CD14-positive monocyte (primary cell): ENCODE measurements at places on chromosomes 2 and 18. TPM values are rescaled to one million over a fixed set of nuclear protein-coding genes. Genes with fewer than 3 reads are reported as not detected.

DNA sequence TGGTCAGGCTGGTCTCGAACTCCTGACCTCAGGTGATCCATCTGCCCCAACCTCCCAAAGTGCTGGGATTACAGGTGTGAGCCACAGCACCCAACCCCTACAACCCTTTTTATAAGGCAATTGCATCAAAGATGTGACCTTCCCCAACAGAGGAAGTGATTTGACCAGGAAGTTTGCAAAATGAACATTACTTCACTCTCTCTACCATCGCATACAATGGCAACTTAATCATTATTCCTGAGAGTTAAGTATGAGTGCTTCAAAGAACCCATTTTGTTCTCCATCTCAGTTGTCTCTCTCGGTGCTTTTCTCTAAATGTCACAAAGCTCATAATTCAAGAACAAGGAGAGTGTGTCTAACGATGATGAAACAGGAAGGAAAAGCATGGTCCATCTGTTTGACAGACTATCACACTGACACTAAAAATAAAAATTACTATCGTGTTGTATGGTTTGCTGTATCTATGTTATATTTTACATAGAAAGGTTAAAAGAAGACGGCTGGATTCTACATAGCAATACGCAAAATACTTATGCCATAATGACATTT is 18.1 kb upstream of the CREG2 start:
- DNase-seq: peak; percentile 35

DNA sequence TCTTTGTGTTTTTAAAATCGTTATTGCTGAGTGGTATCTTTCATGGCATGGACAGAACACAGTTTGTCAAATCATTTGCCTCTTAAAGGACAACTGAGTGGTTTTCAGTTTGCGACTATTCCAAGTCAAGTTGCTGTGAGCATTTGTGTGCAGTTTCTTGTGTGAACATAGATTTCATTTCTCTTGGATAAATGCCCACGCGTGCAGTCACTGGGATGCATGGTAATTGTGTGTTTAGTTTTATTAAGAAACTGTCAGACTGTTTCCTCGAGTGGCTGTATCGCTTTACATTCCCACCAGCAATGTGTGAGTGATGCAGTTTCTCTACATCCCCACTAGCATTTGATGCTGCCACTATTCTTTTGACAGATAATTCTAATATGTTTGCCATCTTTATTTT is 154.0 kb upstream of the ARL4C start:
- no peak for DNase-seq

The ALK gene
- polyA plus RNA-seq: not detected

GRCh38 chr18:58785171-58785805 is 79.4 kb upstream of the ZNF532 start:
- no peak for DNase-seq

DNA sequence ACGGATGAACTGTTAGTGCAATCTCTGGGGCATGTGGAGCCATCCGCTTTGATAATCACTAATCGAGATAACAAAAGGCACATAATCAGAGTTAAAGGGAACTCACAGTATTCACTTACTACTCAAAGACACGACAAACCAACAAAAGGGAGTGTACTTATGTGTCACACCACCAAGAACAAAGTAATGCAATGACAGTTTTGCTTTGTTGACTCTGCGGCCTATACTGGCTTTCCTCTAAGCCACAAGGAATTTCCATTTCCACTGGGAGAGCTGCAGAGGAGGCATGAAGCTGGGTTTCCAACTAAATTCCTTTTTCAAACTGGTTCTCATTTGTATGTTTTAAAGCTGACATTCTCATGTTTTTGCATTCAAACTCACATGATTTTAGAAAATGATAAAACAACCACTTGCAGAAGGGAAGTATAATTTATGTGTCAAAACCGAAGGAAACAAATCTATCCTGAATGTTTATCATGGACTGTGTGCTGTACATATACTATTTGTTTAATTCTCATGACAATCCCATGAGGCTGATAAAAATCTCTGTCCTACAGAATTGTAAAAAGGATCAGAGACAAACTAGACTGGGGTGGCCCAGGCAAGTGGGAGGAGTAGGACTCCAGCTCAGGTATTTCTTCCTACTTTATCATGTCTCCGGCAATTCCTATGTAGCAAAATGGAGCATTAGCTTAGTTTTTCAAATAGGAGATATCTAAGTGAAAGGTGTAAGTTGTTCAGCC is 149.6 kb upstream of the SMAD7 start:
- DNase-seq: no peak

- no peak for DNase-seq
Observed at GRCh38 chr2:108855194-108855593, 68.6 kb downstream of the CCDC138 start.

The CHPF gene
- 0.09 TPM for polyA plus RNA-seq

DNA sequence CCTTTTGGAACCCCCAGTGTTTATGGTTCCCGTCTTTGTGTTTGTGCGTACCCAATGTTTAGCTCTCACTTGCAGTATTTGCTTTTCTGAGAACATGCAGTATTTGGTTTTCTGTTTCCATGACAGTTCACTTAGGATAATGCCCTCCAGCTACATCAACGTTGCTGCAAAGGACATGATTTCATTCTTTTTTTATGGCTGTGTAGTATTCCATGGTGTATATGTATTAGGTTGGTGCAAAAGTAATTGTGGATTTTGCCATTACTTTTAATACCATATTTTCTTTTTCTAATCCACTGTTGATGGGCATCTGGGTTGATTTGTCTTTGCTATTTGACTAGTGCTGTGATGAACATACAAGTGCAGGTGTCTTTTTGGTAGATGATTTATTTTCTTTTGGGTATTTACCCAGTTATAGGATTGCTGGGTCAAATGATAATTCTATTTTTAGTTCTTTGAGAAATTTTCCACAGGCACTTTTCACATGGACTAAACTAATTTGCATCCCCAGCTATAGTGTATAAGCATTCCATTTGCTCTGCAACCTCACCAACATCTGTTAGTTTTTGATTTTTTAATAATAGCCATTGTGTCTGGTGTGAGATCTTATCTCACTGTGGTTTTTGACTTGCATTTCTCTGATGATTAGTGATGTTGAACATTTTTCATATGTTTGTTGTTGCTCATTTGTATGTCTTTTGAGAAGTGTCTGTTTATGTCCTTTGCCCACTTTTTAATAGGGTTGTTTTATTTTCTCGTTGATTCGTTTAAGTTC is 63.6 kb downstream of the CERS6 start:
- no peak for DNase-seq

DNA sequence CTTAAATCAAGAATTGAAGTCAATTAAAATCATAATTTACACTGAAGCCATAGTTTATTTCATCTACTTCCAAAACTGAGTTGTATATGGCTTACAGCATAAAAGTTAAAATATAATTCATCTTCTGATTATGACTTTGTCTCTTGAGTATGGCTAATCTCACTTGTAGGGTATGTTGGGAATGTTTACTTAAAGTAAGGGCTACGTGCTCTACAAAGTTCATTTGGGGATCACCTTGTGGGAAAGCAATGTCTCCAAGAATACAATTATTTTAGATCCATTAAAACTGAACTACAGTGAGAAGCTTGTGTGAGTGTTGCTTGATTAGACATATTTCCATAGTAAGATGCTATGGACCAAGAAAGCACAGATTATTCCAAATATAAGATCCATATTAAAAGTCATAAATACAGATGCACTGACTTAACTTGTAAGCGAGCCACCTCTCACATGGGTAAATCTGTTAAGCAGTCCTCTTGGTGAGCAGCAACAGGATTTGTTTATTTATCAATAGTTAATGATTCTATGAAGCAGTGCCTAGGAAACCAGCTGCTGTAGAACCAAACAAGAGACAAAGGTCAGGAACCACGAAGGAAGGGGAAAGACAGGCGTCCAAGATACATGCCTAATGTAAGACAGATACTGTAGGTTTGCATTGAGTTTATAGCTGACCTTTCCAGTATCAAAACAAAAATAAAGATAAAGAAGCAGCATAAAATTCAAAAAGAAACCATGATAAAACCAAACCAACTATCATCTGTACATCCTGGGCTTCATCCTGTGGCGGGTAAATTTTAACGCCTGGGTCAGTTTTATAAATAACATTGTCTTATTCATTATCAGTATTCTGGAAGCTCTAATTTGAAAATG is 24.8 kb downstream of the DSG4 start:
- no peak for DNase-seq

DNA sequence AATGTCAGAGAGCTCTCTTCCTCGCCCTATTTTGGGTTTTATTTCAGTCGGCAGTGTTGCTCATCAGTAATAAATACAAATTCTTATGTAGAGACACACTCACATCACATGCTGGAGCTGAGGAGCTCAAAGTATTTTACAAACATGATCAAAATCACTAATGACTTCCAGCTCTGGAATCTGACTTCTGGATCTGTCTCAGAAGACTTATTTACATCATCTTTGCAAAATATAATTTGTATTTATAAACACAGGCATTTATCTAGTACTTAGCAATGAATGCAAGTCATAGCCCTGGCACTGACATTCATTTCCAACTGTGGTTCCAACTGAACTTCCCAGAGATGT is 327.1 kb downstream of the NCKAP5 start:
- no peak for DNase-seq

The CNTNAP5 gene
- not detected in 2 replicates for polyA plus RNA-seq

DNA sequence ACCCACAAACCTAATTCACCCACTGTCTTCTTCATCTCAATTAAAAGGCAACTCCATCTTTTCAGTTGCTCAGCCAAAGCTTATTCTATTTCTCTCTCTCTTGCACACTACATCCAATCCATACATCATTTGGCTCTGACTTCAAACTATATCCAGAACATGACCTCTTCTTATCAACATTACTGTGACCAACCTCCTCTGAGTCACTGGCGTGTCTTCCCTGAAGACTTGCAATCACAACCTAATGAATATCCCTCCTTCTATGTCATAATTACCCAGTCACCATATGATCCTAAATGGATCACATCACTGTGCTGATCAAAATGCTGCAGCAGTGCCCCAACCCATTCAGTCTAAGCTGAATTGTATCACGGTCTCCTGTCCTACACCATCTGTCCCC is 22.6 kb upstream of the SULT1C3 start:
- no peak for DNase-seq

The WDR54 gene
- 7.1 and 8.0 TPM in 2 replicates for polyA plus RNA-seq

GRCh38 chr2:207852791-207853190 is 83.1 kb upstream of the FZD5 start:
- no peak for DNase-seq

- DNase-seq: no peak
Observed at GRCh38 chr2:179020156-179020750, 29.7 kb downstream of the CCDC141 start.

The PARD3B gene
- polyA plus RNA-seq: not detected

GRCh38 chr2:202339071-202339870 is 36.9 kb upstream of the BMPR2 start:
- DNase-seq: no peak

DNA sequence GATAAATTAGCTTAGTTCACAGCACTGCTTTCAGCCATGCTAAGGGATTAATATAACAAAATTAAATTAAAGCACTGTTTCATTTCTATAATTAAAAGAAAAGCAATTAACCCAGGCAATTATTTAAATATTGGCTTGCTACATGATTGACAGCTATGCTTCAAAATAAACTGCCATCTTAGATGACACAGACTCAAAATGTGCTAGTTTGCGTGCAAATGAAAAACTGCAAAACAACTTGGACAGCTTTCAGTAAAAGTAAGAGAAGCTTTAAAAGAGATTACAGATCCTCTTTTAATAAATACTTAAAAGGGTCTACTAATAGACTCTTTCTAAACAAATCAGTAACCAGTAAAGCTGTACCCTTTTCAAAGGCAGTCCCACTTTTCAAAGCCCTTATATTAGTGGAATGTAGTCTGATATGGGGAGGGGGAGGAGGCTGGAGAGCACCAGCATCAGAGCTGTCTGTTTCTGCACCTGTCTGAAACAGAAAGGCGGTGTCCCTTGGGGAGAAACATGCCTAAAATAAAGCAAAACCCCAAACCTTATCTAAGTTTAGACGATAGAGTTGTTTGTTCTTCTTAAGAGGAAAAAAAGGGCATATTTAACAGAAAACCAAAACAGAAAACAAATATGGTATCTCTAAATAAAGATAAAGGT is 20.8 kb downstream of the EIF2AK3 start:
- DNase-seq: no peak

GRCh38 chr2:240300261-240300821 is 135.1 kb upstream of the GPC1 start:
- DNase-seq: no peak
